ENCODE measurements at places on chromosomes 16 and 17. TPM values are rescaled to one million over a fixed set of nuclear protein-coding genes. Genes with fewer than 3 reads are reported as not detected.
A peak's percentile ranks its signal among the peaks of the same experiment; 100 is the strongest.

DNA sequence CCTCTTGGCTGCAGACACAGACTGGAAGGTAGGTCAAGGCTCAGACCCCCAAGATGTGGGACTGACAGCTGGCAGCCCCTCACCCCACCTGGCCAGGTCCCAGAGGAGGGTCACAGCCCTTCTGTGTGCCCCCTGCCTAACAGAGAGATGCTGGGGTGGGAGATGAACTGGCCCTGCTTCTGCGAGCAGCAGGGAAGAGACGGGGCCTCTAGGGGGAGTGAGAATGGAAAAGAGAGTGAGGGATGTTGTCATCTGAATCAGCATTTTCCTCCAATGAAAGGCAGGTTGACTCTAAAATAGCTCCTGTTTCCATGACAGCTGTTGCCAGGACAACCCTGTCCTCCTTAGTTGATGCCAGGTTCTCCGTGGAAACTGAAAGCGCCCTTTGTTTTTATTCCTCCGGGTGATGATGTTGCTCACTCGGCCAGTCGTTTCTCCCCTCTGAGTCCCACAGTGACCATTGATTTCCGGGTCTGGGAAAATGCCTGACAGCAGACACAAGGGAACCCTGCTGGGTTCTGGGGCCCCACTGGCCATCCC lies 4.9 kb upstream of the NDRG4 start:
- DNase-seq: peak; percentile 68

Gene EMP2
- 66.0 TPM for total RNA-seq

DNA sequence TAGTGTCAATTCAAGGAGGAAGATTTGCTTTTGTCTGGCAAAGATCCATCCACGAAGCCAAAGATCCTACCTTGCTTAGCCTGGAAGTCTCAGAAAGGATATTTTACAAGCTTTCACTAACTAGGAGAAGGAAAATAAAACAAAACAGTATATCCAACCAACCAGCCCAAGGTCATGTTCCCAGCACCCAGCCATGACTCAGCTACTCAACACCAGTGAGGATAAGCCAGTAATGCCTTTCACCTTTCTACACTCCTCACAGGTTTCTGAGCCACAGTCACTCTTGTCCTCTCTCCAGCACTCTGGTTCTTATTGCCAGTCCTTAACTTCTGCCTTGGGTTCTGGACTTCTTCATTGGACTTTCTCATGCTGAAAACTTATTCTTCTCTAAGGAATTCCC lies 116.2 kb downstream of the CDH11 start:
- DNase-seq: no peak

DNA sequence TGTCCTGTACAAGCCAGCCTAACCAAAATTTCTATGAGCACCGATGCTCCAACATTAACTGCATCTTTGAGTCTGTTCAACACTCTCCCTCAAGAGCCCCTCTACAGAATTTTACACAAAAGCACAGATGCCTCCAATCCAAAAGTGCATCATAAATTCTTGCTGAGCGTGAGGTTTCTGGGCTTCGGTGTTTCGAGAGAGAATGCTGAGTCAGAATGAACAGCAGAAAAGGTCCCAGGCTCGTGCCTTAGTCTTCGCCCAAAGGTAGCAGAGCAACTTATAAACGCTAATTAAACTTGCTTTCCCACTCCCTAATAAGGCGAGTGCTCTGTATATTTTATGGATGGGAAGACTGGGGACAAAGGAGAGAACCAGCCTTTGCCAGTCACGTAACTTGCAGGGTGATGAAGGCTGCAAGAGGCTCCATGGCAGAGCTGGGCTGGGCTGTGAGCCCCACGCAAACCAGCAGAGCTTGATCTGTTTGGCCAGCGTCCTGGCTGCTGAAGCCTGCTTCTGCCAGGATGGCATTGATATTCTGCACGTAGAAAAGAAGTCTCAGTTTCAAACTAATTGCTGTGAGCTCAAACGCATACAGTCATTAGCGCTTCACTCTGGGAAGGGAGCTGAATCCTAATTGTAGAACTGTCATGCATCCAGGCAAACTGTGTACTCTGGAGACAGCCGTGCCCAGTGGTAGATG lies 138.5 kb downstream of the DNAH9 start:
- DNase-seq: no peak

GRCh38 chr17:78266231-78266631 lies 34.8 kb downstream of the TMEM235 start:
- no peak for DNase-seq
